SK-N-SH (cell line): ENCODE measurements at places on chromosomes 5 and 9.

- no peak for DNase-seq
Measured at GRCh38 chr5:119332208-119332607, 23.6 kb upstream of the TNFAIP8 start.

DNA sequence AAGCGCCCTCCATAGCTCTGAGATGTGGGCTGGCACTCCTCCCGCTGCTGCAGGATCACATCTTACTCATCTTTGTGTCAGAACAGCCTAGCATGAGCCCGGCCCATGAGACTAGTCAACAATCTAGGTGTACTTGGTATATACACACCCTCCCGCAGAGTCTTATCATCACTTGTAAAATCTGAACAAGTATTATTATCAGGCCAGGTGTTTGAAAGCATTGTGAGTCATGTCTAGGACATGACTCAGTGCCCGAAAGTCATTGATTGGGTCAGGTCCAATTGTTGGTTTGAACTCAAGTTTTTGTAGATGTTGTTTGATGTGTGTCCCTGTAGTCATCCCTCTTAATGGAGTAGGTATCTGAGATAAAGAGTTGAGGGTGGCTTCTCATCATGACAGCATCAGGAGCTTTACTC, 108.7 kb downstream of the CFAP90 start:
- DNase-seq = no peak

DNA sequence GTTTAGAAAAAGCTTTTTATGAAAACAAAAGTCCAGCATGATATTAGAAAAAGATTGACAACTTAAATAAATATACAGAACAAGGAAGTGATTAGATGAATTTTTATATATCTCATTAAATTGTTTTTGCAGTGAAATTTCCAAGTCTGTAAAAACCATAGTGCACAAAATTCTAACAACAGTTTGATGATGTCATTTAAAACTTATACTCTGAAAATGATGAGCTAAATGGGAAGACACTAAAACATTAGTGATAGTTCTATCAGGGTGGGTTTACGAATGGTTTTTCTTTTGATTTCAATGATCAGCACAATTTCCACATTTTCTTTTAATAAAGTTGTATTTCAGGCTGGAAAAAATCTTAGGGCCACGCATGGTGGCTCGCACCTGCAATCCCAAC, 126.4 kb upstream of the GPR151 start:
- no peak for DNase-seq

DNA sequence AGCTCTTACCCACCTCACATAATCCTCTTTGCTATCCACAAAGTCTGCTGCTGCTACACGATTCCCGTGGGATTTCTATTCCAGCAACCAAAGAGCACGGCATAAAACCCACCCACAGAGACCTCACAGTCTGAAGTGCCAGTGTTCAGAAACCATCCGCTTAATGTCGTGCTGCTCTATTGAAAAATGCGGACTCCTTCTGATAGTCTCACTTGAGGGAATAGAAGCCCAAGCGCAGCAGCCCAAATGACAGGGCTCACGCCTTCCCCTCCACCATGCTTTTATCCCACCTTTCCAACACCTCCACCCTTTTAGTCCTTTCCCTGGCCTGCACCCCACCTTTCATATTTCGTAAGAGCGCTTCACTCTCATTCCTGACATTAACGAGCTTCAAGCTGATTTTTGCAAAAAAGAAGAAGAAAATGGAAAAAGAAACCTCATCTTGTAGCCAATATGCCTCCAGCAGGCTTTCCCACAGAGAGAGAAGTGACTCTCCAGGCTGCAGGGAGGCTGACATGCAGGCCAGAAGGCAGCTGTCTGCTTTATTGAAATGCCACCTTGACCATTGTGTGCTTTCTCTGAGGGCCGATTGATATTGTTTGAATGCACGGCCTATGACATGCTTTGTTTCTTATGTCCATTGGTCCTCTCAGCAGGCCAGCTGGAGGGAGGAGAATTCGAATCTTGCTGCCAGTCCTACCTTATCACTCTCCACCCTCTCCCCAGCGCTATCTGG, 70.6 kb upstream of the PCSK1 start:
- no peak for DNase-seq

DNA sequence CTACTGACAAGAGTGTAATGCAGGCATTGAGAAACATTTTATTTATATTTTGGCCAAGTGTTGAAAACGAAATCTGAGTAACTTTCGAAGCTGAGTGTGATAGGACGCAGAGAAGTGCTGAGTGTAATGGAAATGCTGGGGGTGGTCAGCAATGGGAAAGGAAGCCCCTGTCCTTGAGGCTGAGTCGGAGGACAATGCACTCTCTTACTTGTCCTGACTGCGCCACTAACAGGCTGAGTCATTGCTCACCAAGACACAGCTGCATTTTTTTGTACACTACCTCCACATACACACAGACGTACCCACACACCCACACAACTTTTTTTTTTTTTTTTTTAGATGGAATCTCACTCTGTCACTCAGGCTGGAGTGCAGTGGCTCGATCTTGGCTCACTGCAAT, 637.7 kb downstream of the SLCO4C1 start:
- no peak for DNase-seq

- no peak for DNase-seq
Measured at GRCh38 chr5:134451936-134452505, 40.3 kb upstream of the CDKN2AIPNL start.

GRCh38 chr9:28034242-28034641, 461.0 kb upstream of the C9orf72 start:
- no peak for DNase-seq

DNA sequence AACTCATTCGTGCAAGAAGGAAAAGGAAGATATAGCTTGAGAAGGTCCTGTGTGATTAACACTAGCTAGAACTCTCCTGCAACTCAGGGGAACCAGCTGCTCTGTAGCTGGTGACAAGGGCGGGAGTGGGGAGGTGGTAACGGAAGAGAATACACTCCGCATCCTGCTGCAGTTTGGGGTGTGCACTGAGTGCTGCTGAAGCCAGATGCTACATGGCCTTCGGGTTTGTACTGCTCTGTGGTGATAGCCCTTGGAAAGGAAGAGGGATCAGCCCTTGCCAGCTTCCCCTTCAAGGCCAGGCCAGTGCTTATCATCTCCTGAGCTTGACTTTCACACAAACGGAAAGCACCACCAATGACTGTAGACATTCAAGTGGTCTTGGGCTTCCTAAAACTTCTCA, 34.3 kb downstream of the FRMD3 start:
- DNase-seq = no peak

GRCh38 chr5:35153375-35153932, 76.8 kb downstream of the PRLR start:
- DNase-seq = no peak

DNA sequence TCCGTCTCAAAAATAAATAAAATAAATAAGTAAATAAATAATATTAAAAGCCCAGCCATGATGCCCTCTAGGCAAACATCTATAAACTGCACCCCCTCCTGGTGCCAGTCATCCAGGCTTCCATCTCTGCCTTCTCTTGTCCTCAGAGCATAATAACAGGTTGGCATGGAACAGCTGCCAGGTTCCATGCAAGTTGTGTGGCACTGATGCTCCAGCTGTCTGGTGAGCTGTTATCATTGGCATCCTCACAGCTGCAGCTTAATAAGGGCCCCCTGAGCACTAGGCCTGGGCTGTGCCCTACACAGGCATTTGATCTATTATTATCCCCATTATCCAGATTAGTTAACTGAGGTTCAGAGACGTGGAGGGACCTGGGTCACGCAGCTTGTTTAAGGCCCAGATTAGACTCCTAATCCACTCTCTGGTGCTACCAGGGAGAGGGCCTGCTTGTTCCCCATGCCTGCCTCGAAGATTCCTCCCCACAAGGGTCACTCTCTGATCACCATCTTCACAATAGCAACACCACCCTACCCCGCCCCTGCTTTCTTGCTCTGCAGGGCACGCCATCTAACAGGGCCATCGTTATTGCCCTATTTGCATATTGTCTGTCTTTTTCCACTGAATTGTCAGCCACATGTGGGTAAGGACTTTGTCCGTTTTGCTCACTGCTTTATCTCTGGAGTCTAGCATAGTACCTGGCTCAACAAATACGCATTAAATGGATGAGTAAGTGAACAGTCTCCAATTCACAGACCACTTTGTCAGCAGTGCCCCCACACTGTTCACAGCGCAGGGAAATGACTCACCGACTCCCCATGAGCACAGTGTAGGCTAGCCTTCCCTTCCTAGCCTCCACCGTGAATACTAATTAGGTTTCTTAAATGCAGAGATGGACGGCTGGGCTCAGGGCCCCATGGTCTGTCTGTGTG, 1.5 kb upstream of the DNM1 start:
- no peak for DNase-seq

- no peak for DNase-seq
Measured at GRCh38 chr5:151708126-151708525, 21.4 kb upstream of the SPARC start.

DNA sequence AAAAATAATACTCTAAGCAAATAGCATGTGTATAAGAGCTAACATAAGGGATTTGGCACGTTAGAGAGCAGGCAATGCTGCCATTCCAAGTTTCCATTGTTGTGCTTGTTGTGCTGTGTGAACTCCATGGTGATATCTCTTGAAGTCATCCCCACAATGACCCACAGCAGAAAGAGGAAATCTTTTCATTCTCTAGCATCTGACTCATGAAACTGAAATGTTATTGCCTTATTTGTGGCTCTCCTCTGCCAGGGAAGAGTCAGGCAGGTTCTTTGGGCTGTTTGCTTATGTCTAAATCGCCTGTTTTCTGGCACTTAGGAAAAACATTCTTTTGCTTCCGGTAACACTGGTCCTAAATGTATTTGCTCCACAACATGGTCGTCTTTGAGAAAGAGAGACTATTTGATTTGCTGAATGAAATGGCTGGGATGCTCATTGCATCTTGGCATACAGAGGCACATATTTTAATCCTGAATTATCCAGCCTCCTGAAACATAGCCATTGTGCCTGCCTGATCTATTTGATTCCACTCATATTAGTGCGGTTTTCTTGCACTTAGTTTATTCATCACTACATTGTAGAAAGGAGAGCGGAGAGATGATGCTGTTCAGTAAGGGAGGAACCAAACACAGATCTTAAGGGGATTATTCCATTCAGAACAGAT, 188.8 kb downstream of the CSNK1G3 start:
- no peak for DNase-seq
